ENCODE measurements at places on chromosomes 6 and 20.
A peak's percentile ranks its signal among the peaks of the same experiment; 100 is the strongest.

DNA sequence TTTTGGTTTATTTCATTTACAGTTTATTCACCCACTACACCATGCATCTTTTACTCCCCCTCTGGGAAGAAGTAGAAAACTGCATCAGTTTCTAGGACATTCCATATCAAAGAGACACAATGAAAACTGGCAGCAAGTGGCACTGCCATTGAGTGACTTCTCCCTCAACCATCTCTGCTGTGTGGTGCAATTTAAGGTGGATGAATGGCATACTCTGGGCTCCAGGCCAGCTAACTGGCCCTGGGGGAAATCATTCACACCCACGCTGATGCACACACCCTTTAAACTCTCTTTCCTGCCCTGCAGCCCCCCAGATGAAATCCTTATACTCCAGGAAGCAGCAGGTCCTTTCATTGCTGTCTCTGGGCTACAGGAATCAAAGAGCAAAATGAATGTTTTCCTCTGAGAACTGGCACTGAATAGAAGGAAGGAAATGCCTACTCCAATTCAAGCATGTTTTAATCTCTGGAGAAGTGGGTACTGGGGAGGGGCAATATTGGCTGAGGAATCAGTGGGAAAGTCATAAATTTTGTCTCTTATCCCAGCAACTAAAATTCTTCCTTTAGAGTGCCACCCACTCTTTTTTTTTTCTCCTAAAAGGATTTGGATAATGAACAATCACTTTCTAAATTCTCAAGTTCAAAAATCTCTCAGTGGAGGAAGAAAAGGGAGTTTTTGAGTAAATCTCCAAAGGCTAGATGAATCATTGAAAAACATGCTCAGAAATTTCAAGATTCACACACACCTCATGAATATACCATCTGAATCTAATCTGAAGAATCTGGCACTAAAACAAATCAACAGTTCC lies 16.9 kb upstream of the RFPL4B start:
- DNase-seq = no peak

GRCh38 chr6:91083211-91083610 lies 496.3 kb upstream of the MAP3K7 start:
- no peak for DNase-seq

- DNase-seq = no peak
Observed at GRCh38 chr6:166658792-166659150, 31.7 kb upstream of the RPS6KA2 start.

DNA sequence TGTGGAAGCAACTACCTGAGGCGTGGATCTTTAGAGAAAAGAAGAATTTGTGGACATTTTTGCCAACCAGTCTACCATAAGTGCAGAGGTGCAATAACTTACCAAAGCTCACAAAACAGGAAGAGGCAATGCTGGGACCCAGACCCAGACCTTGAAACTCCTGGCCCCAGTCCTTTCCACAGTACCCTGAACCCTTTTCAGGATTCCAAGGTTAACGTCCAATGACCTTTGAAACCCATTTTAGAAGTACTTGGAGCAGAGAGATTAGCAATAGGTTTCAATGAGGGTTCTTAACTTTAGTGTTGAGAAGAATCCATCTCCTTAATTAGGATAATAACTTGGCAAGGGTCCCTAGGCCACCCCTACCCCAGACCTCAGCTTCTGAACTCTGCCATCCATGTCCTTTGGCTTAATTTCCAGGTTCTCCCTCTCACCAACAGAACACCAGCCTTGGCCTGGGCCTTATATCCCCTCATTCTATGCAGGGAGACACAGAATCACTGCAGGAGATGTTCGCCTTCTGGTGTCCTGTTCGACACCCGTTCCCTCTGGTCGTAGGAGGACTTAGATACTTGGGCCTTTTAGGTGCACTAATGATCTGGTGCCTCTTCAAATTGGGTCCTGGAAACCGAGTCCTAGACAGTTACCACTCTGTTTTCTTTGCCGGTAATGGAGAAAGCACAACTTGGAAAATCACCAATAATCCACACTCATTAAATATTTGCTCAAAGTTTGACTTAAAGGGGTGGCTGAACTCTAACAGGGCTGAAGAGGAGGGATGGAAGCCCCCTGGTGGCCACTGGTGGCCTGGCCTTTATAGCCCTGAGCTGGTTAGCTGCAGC lies 40.6 kb downstream of the ISM1 start:
- peak; percentile 58 for DNase-seq

- DNase-seq = no peak
Observed at GRCh38 chr6:75550544-75551167, 51.0 kb upstream of the SENP6 start.

DNA sequence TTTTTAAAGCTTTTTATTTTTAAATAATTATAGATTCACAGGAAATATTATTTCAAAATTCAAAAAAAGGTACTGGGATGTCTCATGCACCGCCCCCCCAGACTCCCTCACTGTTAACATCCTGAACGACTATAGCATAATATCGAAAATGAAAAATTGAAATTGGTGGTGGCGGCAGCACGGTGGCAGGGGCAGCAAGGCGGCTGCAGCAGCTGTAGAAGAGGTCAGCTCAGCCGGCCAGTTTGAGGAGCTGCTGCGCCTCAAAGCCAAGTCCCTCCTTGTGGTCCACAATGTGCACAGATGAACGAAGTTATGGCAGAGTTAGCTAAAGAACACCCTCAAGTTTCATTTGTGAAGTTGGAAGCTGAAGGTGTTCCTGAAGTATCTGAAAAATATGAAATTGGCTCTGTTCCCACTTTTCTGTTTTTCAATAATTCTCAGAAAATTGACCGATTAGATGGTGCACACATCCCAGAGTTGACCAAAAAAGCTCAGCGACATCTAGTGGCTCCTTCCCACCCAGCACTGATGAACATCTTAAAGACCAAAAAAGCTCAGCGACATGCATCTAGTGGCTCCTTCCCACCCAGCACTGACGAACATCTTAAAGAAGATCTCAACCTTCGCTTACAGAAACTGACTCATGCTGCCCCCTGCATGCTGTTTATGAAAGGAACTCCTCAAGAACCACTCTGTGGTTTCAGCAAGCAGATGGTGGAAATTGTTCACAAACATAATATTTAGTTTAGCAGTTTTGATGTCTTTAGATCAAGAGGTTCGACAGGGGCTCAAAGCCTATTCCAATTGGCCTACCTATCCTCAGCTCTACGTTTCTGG lies 100.8 kb downstream of the FAM217A start:
- DNase-seq = no peak

All from activated CD4-positive, CD25-positive, alpha-beta regulatory T cell treated with anti-CD3 and anti-CD28 coated beads, Interleukin-2, amount 50 U/mL, for 72 hours (primary cell).